Erythroblast (primary cell): ENCODE measurements at places on chromosomes 4 and X.

DNA sequence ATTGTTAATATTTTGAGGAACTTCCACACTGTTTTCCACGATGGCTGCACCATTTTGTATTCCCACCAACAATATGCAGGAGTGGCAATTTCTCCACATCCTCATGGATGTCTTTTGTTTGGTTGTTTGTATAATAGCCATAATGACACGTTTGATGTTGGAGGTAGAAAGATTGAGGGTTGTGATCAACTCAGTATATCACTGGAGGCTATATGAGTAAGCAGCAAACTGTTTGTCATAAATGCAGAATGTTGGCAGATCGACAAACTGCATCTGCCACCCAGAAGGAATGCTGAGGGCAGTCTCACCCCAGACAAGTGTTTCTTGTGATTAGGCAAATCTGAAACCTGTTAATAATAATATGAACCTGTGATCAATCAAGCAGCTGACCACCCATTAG lies 243.9 kb upstream of the WDFY3 start:
- no peak for DNase-seq

DNA sequence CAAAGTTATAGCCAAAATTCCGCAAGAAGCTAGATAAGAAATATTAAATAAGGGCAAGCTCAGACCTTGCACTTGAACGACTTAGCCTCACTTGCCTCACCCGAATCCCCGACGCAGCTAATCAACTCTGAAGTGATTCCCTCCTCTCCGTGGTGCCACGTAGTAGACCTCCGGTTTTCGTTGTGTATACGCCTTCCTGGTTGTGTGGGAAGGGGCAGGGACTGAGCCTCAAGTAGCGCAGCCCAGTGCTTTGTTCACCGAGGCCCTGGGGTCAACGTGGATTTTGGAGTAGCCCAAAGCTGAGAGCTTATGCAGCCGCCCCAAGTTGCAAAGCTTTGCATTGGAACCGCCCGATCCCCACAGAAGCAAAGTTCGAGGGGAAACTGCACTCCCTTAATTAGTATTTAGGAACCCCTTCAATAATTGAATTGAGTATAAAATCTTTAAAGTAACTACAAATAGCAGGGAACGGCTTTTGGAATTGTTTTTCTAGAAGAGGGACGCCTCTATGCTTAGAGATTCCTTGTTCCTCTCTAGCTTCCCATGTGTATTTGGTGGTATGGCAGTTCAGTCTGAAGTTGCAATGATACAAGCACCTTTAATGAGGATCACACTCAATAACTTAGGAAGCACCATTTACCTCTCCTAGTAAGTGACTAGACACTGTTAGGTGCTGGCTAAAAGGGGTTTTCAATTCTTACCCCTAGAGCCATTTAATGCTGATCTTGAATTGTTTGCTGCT lies 55.7 kb downstream of the LINC00632 start:
- DNase-seq = no peak

DNA sequence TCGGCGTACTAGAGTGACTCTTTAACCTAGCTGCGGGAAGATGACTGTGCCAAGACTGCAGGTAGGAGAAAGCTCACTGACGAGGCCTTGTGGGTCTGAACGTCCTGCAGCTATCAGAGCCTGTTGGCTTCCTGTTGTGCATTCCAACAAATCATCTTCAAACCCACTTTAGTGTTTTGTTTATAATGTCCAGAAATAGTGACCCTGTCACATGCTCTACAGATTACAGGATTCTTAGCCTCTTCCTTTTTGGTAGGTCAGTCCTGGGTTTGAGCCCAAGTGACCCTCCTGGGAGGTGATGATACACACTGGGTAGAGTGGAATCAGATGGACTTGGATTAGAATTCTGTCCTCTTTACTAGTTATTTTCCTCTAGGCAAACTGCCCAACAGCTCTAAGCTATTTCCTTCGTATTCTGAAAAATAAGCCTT lies 33.2 kb downstream of the HTT start:
- DNase-seq = no peak

DNA sequence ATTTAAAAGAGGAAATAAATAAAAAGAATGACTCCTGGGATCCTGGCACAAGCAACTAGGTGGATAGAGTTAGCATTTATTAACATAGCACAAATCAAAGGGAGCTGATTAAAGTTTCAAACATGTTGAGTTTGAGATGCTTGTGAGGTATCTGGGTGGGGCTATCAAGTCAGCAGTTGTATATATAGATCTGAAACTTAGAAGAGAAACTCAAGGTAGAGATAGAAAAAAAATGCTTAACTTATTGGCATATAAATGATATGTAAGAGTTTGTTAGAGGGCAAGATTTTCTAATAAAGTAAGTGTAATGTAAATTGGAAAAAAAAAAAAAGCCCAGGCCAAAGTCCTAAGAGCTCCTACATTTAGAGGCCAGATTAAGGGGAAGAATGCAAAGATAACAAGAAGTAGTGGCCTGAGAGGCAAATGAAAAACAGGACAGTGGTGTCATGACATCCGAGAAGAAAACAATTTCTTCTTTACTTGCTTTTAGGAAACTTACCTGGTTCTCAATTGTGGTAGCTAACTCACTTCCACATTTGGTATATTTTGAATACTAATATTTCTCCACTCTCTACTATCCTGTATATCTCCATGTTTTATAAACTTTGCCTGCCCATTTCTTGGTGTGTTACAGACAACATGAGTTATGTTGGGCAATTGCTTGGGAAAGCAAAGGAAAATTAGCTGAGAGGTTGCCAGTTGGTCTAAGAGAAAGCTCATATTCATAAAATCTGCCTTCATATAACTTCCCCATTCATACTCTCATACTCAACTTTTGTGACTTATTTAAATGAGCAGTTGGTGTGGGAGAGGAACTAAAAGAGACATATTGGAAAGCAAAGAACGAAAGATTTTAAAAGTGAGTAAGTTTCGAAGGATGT lies 169.2 kb downstream of the PARM1 start:
- DNase-seq = no peak

DNA sequence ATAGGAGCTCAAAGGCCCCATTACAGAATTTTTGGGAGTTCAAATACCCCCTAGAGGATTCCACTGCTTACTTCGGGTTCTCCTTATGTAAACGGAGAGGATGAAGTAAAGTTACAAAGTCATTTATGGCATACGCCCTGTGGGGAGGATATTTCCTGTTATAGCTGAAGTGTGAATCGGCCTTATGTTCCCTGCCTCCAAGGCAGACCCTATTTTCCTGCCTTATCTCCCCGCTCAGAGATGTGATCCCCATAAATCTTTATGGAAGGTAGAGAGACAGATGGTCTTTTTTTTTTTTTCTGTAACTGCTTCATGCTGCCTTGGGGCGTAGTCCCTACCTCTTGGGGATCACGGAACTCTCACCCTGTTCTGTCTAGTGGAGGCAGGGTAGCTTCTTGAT lies 56.0 kb upstream of the DHX15 start:
- no peak for DNase-seq

DNA sequence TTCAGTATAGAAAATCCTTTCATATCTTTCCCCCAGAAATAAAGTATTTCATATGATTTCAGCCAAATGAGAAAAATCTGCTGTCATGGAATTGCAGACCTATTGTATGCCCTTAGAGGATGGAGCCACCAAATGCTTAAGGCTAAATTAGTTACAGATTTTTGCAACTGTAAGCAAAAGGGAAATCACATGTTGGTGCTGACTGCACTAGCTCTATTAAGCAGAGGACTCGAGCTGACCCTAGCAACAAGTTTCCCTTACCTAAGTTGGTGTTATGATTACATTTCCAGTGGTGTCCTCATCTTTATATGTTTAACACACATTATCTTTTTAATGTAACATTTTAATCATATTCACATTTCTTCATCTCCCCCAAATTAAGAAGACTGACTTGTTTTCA lies 58.3 kb upstream of the DOCK11 start:
- no peak for DNase-seq

- no peak for DNase-seq
Observed at GRCh38 chr4:81164623-81165416, 50.2 kb downstream of the PRKG2 start.

- no peak for DNase-seq
Observed at GRCh38 chr4:85787133-85787532, 312.2 kb downstream of the ARHGAP24 start.
